ENCODE measurements at places on chromosomes 1 and 21.

DNA sequence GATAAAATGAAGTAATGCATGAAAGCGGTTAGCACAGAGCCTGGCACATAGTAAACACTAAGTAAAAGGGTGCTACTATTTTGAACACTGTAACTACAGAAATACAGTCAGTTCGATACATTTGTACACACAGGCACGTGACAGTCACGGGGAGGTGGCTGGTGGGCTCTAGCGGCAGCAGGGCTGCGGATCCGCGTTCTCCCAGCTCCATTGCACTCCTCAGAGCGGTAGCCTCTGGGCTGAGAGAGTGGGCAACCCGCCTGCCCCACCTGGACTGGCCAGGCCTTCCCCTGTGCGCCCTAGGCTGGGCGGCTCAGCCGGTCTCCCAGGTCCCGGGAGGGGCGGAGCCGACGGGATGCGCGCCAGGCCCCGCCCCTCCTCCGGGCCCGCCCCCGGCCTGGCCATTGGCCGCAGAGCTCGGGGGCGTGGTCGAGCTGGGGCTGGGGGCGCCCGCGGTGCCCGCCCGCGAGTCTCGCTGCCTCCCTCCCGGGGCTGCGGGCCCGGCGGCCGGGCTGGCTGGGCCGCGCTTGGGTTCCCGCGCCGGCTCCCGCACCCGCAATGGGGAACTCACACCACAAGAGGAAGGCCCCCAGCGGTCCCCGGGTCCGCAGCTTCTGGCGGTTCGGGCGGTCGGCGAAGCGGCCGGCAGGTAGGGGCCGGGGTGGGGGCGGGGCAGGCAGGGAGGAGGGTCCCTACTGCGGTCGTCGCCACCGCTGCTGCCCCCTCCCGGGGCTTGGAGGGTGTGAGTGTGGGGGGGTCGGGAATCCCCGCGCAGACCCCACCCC is 51.2 kb upstream of the SYNC start:
- DNase-seq, result peak; percentile 50

DNA sequence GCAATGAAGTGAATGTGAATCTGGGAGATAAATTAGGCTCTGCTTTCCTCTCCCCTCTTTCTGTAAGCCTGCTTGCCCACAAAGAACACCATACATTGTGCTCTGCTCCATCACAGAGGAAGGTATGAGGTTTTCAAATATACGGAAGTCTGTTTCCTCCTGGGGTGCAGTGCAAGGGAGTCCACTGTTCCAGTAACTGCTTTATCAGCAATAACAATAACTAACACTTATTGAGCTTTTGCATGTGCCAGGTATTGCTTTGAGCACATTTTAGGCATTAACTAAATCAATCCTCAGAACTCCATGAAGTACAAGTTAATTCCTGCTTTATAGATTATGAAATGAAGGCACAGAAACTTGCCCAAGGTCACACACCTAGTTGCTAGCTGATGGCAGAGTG is 10.0 kb downstream of the LTN1 start:
- no peak for DNase-seq

GRCh38 chr21:16569679-16570078 is 839.9 kb downstream of the USP25 start:
- DNase-seq, result no peak

- no peak for DNase-seq
Measured at GRCh38 chr1:15088281-15088971, 65.1 kb upstream of the TMEM51 start.

- DNase-seq, result no peak
Measured at GRCh38 chr1:234412830-234413229, 39.6 kb downstream of the COA6 start.

DNA sequence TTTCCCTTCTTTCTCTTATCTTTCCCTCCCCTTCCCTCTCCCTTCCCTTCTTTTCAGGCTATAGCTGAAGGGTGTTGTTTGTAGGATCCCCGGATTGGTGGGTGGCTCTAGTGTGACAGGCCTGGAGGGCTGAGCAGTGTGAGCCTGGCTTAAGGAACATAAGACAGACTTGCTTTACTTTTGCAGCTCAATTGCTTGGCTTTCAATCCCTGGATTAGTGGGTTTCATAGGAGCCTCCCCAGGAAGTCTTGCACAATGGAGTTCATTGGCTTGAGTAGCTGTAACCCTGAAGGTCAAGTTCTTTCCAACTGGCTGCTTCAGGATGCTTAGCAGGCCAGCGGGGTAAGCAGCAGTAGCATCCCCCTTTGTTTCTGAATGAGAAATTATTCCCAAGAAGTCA is 126.7 kb downstream of the CAMTA1 start:
- no peak for DNase-seq

GRCh38 chr21:45265721-45266517 is 21.8 kb downstream of the POFUT2 start:
- no peak for DNase-seq

GRCh38 chr1:19232524-19232846 is 18.8 kb downstream of the EMC1 start:
- no peak for DNase-seq

DNA sequence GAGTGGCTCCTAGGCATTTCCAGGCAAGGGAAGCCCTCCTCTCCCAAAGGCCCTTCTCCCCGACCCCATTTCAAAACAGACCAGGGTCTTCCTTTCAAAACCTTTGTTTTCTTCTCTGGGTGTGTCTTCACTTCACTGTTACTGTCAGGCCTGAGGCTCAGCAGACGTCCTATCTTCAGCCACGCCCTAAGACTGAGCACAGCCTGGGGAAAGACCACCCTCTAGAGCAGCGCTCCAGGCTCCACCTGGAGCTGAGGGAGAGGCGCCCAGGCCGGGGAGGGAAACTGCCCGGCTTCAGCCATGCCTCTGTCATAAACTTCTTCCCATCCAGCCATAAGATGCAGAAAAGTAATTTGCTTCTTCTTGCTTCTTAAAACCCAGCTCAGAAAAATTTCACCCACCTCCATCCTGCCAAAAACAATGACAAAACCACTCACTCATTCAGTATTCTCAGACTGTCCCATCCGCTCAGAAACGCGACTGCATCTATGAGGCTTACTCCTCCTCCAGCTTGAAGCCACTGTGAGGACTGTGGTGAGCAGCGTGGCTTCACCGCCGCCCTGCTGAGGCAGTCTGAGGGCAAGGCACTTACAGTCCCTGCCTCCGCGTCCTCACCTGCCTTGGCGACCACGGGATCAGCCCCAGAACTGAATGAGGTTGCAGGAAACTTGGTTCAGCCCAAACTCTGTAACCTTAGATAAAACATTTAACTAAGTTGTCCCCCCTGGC is 36.1 kb downstream of the VN1R5 start:
- DNase-seq, result no peak

Data from NCI-H2107 (cell line).